Naive thymus-derived CD8-positive, alpha-beta T cell (primary cell): ENCODE measurements at places on chromosomes 5 and 9. TPM values are rescaled to one million over a fixed set of nuclear protein-coding genes. Genes with fewer than 3 reads are reported as not detected.
A peak's percentile ranks its signal among the peaks of the same experiment; 100 is the strongest.

Gene HNRNPA0
- total RNA-seq, result 34.6 TPM

Gene TMEM215
- not detected for total RNA-seq

Gene DMRT1
- total RNA-seq, result not detected

Gene TAF11L10
- total RNA-seq, result not detected

Gene TLX3
- not detected for total RNA-seq

GRCh38 chr5:144267961-144268513 lies 97.4 kb downstream of the KCTD16 start:
- H3K36me3 ChIP-seq, result no peaks in the 10 kb centered on the region
- no peak overlapping the region for H3K4me3 ChIP-seq
- peaks cover 6% of the 10 kb centered on the region for H3K27me3 ChIP-seq
- DNase-seq, result no peak
- H3K4me1 ChIP-seq, result no peaks in the 10 kb centered on the region

- no peak overlapping the region for H3K4me3 ChIP-seq
- H3K4me1 ChIP-seq, result peaks cover 14% of the 10 kb centered on the region
- no peaks in the 10 kb centered on the region for H3K36me3 ChIP-seq
Observed at GRCh38 chr5:40616781-40617180, 62.9 kb upstream of the PTGER4 start.

GRCh38 chr9:29332789-29333188 lies 1759.5 kb upstream of the C9orf72 start:
- H3K27ac ChIP-seq, result no peak overlapping the region
- H3K4me3 ChIP-seq, result no peak overlapping the region
- no peaks in the 10 kb centered on the region for H3K4me1 ChIP-seq
- H3K27me3 ChIP-seq, result no peaks in the 10 kb centered on the region
- no peak for DNase-seq
- no peaks in the 10 kb centered on the region for H3K36me3 ChIP-seq

- H3K27me3 ChIP-seq, result no peaks in the 10 kb centered on the region
- H3K4me1 ChIP-seq, result no peaks in the 10 kb centered on the region
- no peak for DNase-seq
Observed at GRCh38 chr9:12318732-12319685, 374.2 kb upstream of the TYRP1 start.

- H3K4me1 ChIP-seq, result no peaks in the 10 kb centered on the region
- H3K36me3 ChIP-seq, result no peaks in the 10 kb centered on the region
- no peak overlapping the region for H3K27ac ChIP-seq
- H3K4me3 ChIP-seq, result no peak overlapping the region
- no peak for DNase-seq
Observed at GRCh38 chr9:82539146-82539545, 523.8 kb downstream of the RASEF start.

DNA sequence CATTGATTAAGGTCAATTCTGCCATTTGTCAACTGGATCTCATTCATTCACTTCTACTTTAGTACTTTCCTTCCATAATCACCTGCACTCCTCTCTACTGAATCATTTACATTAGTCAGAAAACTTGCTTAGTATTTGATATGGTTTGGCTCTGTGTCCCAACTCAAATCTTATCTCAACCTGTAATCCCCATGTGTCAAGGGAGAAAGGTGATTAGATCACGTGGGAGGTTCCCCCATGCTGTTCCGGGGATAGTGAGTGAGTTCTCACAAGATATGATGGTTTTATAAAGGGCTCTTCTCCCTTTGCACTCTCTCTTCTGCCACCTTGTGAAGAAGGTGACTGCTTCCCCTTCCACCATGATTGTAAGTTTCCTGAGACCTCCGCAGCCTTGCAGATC lies 23.7 kb upstream of the UGCG start:
- H3K4me1 ChIP-seq, result peaks cover 4% of the 10 kb centered on the region

DNA sequence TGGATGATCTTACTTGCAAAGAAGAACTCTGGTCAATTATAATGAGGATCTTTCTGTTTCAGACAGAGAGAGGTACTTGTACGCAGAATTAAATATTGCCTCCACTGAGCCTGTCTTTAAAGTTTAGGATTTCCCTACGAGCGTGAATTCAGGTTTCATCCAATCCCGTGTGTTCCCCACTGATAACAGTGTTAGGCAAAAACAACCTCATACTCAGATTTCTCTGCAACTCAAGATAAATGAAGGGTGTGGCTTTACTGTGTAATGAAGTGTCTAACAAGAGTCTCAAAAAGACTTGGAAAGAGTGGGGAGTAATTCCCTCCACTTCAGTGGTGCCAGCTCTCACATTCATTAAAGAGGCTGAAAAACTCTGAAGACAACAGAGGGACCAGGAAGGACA lies 53.2 kb upstream of the ACO1 start:
- H3K27me3 ChIP-seq, result peaks cover 11% of the 10 kb centered on the region
- no peaks in the 10 kb centered on the region for H3K36me3 ChIP-seq
- no peak overlapping the region for H3K27ac ChIP-seq
- no peak for DNase-seq

GRCh38 chr9:34374905-34375552 lies 1.7 kb downstream of the MYORG start:
- peak overlapping the region; percentile 88 for H3K4me3 ChIP-seq
- no peaks in the 10 kb centered on the region for H3K36me3 ChIP-seq
- no peaks in the 10 kb centered on the region for H3K27me3 ChIP-seq

DNA sequence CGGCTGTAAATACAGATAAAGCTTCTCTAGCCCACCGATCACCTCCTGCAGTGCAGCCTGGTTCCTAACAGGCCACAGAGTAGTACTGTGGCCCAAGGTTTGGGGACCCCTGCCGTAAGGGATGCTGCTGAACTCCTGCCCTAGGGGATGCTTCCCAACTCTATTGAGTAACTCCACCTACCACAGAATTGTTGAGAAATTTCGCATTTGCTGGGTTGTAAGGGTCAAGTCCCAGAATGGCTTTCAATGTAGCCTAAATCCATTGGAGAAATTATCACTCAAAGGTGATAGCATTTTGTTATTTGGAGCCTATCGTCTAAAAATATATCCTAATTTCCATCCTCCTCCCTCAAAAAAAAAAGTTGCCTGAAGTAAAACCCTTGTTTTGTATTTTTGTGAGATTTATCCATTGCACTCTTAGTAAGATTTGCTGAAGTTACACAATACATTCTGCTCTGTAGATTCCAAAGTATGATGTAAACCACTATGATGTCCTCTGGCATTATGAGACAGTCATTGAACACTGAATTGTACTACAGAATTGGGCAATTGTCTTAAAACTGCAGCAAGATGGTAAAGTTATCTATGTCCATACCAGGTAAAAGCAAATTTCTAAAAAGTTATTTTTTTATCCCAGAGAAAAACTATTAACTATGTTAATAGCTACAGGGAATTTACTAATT lies 14.0 kb downstream of the ACTBL2 start:
- DNase-seq, result no peak
- peaks cover 5% of the 10 kb centered on the region for H3K27me3 ChIP-seq
- H3K27ac ChIP-seq, result no peak overlapping the region
- no peak overlapping the region for H3K4me3 ChIP-seq

DNA sequence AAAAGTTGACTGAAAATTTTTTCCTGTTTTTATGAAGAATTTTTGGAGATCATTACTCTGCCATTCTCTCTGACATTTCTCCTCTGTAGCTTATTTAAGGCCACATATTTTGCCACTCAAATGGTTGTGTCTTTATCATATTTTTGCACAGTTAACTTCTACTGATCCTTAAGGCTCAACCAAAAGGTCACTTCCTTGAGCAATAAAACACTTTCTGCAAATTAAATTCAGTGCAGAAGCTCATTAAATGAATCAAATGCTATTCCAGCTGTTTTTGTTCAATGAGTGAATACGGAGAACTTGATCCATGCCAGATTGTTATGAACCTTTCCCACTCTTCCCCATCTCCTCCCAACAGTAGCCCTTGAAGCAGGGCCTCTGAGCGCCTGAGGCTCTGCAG lies 93.8 kb upstream of the EPB41L4A start:
- no peak overlapping the region for H3K4me3 ChIP-seq
- no peak overlapping the region for H3K27ac ChIP-seq
- H3K36me3 ChIP-seq, result no peaks in the 10 kb centered on the region
- H3K4me1 ChIP-seq, result no peaks in the 10 kb centered on the region

DNA sequence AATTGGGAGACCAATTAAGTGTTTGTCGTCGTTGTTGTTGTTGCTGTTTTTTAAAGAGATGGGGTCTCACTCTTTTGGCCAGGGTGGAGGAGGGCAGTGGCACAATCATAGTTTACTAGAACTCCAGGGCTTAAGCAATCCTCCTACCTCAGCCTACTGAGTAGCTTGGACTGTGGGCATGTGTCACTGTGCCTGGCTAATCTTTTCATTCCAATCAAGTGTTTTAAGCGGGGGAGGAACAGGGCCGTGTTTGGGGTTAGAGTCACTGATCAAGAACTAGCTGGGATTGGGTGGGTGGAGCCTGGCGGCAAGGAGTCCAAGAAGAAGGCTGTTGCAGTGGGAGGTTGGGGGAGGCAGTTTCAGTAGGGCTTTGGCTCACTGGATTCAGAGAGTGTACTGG lies 13.8 kb downstream of the SNX30 start:
- no peak overlapping the region for H3K27ac ChIP-seq
- DNase-seq, result no peak
- no peaks in the 10 kb centered on the region for H3K27me3 ChIP-seq
- peaks cover 41% of the 10 kb centered on the region for H3K4me1 ChIP-seq
